ENCODE measurements at places on chromosomes 2 and 18.

- peak; percentile 15 for DNase-seq
These were observed 588 bp downstream of the TMEM214 start for GRCh38 chr2:27033253-27033852.

- peak; percentile 55 for DNase-seq
These were observed 42.9 kb downstream of the TMEFF2 start for GRCh38 chr2:192151853-192152252.

DNA sequence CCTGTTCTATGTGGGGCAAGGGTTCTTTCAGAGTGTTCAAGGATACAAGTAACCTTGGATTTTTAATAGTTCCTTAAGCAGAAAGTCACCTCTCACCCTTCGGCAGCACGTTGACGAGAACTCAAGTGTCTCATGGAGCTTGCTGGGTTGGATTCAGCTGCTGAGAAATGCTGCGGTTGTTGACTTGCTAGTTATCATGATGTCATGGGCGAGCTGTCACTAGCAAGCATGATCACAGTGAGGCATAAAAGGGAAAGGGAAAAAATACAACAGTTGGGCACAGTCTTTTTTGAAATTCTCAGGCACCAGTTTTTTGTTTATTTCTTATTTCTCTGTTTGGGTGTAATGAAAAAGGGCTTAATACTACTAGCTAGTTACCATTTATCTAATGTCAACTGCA, 53.2 kb downstream of the ADCYAP1 start:
- no peak for DNase-seq

GRCh38 chr2:68225119-68225632, 27.2 kb downstream of the PPP3R1 start:
- peak; percentile 69 for DNase-seq

- DNase-seq = peak; percentile 30
These were observed 101.2 kb downstream of the ZNF236 start for GRCh38 chr18:76923485-76924085.

- no peak for DNase-seq
These were observed 120.8 kb downstream of the ESCO1 start for GRCh38 chr18:21479721-21480120.

GRCh38 chr2:1976728-1977416, 232.6 kb upstream of the PXDN start:
- no peak for DNase-seq

DNA sequence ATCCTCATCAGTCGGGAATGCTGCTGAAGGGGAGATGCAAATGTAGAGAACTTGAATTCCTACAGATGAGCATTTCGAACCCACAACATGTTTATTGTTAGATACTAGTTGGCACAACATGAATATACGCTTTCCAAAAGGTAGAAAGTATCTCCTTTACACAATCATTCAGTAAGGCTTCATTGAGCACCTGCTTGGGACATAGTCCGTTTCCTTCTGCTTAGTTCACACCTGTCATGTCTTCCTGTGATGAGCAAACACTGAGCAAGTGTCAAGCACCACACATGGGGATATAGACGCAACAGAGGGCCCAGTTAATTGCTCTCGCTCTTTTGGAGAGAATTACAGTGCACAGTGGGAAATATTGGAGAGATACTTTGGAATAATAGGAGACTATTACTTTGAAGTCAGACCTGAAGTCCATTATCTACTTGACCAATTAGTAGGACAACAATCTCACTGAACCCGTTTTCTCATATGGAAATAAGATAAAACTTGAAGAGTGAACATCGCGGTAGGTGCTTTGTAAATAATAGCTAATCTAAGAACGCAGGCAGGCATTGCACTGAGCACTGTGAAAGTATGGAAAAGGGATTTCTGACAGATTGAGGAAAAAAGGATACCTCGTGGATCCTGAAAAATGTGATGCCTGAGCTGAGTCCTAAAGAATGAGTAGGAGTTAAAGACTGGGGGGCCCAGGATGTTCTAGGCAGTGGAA, 1.2 kb downstream of the CPSF3 start:
- DNase-seq = no peak

Data from KBM-7 (cell line).